Thyroid gland (tissue), 4 donors: ENCODE measurements at places on chromosomes 5 and 9.
A peak's percentile ranks its signal among the peaks of the same experiment; 100 is the strongest.

- no peak for DNase-seq
These were observed 106.1 kb upstream of the ICE1 start for GRCh38 chr5:5316334-5316733.

DNA sequence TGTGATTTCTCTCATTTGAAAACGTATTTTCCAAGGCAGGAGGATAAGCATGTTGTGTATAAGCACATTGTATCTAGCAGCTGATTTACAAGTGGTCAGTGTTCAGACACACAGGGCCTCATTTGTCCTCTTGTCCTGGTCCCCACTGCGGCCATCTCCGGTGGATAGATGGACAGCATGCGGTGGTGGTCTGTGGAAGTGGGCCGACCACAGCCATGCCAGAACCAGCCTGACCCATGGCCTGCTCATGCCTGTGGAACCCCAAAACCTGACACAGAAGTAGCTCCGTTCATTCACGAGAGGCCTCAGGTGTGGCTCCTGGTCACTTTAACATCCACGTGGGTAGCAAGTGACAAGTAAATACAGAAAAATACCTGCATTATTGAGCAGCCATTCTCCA is 14.6 kb downstream of the IRX2 start:
- DNase-seq, result no peak

- no peak for DNase-seq
These were observed 34.8 kb downstream of the TRPC7 start for GRCh38 chr5:136330353-136331038.

DNA sequence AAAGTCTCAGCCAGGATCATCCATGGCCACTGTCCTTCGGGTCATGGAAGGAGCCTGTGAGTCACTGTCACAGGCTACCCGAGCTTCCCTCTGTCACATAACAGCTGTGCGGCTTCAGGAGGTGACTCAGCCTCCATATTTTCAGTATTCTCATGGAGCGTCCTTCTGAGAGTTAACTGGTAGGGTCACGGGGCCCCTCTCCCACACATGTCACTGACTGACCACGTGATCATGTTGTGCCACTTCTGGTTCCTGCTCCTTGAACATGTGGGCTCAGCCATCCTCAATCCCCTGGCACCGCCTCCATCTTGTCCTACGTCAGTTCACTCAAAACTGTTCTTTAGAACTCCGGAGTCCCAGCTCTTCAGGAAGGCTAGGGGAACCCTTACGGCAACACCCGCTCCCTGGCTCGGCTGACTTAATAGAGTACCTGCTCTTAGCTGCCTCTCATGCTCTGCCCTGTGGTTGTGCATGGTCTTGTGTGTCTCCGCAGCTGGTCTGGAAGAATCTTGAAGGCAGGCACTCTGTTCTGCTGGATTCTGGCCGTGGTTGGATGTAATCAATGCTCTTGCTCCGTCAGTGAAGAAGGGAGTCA is 182.8 kb downstream of the ICE1 start:
- DNase-seq, result no peak

DNA sequence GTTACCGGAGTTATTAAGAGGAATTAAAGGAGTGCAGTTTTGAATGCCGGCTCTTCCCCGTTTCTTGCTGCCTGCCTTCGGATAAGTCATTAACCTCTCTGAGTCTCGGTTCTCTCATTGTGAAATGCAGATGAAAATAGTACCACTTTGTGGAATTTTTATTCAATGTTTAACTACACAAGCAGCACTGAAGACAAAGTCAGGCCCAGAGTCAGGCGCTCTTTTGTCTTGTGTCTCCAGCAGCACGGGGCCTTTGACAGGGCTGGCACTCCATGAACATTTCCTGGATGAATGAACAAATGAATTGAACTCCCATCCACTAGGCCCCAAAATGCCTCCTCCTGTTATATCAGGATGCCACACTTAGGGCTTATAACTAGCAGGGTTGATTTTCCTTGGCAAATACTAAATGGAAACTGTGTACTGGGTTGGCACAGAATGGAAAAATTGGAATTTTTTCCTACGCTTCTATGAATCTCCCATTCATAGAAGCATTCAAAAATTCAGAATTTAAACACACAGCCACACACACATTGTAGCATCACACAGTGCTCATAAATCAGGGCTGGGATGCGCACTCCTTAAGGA is 332.8 kb downstream of the MLLT3 start:
- no peak for DNase-seq

DNA sequence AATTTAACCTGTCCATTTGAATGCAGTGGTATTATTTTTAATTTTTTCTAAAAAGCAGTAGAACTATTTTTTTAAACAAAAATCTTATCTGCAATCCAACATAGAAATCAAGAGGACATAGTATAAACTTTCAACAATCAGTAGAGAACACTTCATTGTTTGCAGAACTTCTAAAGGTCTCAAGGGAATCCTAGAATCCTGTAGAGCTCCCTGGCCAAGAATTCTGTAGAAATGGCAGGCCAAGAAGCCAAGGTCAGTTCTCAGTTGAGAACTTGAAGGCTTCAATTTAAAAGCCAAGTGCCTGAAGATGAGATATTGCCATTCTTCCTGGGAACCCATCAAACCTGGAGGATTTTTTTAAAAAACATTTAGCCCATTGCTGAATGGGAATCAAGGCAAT is 199.2 kb upstream of the KLF4 start:
- no peak for DNase-seq

- no peak for DNase-seq
These were observed 11.1 kb downstream of the FTMT start for GRCh38 chr5:121862801-121863200.

DNA sequence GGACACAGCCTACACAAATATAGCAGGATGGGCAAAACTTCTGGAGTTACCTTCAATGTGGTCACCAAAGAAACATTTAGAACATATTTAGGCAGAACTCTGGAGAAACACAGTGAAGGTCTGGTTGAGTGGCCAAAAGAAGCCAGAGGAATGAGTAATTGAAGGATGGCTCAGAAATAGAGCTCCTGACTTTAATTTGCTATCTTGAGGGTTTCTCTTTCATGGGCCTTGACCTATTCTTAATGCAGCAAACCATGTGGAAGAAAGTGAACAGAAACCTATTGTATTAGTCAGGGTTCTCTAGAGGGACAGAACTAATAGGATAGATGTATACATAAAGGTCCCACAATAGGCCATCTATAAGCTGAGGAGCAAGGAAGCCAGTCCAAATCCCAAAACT is 650.5 kb downstream of the ACTL7B start:
- no peak for DNase-seq

DNA sequence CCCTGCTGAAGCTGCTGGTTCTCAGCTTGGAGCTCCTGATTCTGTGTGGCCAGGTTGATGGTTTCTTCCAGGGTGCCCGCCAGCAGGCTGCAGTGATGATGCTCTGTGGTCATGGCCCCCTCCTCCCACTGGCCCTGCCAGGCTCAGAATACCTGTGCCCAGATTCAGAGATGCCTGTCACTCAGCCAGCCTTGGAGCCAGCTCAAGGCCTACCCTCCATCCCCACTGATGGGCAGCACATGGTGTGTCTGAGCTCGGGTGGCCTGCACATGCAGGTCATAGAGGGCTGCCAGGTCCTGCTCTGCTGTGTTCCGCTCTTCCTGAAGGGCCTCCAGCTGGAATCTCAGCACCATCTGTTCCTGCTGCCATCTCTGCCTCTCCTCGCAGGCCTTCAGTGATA is 5.4 kb downstream of the SLC35A4 start:
- no peak for DNase-seq

DNA sequence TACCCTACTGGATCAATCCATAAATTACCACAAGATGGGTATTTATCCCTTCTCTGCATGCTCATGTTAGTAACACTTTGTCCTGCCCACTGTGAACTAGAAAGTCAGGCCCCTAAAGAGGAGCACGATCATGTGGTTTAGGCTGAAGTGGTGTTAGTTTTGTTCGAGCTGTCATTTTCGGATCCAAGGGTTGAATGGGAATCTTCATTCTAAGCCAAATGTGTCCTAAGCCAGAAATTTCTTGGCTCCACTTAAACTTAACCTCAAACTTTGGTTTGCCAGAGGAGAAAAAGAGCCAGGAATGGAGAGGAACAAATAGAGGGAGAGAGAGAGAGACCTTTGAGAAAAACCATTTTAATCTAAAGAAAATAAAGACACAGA is 837.7 kb upstream of the ZNF608 start:
- no peak for DNase-seq

- no peak for DNase-seq
These were observed 26.4 kb downstream of the PDCD1LG2 start for GRCh38 chr9:5536684-5537083.

GRCh38 chr9:121751686-121752445 is 100.4 kb downstream of the DAB2IP start:
- DNase-seq, result no peak

GRCh38 chr5:37738057-37738691 is 101.7 kb downstream of the GDNF start:
- DNase-seq, result no peak

DNA sequence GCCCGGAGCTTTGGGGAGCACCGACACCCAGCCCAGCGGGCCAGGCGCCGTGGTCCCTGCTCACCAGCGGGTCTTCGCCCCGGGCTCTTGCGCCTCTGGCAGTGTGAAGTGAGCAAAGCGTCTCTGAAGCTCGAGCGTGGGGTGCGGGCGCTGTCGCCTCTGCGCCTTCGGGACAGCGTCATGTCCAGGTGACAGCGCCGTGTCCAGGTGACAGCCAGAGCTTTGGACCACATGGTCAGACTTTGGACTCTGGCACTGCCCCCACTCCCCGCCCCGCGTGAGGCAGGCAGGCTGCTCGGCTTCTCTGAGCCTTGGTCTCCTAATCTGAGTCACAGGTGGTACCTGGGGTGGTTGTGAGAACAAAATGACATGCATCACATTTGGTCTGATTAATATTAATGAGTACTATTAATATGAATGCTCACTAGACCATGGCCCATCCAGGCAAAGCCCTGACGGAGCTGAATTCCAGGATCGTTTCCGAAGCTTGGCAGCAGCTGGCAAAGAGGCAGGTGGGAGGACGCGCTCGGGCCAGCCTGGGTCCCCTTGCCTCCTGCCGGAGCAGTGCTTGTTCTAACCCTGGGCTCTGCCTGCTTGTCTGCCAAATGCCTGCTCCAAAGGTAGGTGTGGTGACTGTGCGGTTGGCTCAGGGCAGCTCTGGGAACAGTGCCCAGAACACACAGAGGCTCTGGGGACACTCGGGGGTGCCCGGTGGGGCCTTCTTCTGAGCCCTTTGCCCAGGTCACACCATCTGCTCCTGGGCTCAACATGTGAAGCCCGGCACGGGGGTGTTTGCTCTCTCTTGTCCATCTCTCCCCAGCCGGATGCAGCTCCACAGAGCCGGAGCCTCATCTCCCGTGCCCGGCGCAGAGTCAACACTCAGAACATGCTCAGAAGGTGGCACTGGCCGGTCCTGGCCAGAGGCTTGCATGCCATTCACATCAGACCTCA is 157.1 kb downstream of the OLFM1 start:
- peak; percentile 58 for DNase-seq

GRCh38 chr5:80174790-80175189 is 81.1 kb downstream of the SERINC5 start:
- no peak for DNase-seq

DNA sequence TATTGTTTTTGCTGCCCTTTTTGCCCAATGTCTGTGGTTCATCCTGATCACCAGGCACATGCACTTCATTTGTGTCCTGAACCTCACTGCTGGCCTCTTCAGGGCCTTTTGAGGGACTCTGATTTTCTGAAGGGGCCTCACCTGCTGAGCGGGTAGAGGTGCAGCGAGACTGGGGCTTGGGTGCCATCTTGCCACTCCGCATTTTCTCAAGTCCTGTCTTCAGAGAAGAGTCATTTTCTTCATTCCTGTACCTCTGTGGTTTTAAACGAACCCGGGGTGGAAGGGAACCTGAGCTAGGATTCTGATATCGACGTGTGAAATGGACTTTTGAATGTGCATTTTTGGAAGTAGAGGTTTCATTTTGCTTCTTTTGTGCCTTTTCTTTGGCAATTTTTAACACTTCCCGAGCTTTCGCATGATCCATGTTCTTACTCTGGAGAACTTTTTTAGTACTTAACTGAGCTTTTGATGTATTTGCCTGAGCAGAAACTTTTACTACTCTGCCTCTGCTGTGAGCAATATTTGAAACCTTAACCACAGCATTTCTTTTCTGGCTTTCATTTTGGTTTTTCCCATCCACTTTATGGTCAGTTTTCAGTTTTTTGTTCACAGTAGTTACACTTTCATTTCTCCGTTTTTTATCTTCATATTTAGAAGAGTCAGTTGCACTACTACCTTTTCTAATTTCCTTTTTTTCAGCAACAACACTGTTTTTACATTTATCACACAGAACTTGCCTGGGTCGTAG is 26.1 kb downstream of the PWWP2A start:
- DNase-seq, result no peak

GRCh38 chr9:30582240-30582639 is 1802.2 kb upstream of the ACO1 start:
- DNase-seq, result no peak

GRCh38 chr5:53557386-53557785 is 3.1 kb upstream of the NDUFS4 start:
- no peak for DNase-seq

- no peak for DNase-seq
These were observed 52.9 kb downstream of the PAM start for GRCh38 chr5:102807878-102808502.

- no peak for DNase-seq
These were observed 17.6 kb downstream of the DMXL1 start for GRCh38 chr5:119088438-119088837.

DNA sequence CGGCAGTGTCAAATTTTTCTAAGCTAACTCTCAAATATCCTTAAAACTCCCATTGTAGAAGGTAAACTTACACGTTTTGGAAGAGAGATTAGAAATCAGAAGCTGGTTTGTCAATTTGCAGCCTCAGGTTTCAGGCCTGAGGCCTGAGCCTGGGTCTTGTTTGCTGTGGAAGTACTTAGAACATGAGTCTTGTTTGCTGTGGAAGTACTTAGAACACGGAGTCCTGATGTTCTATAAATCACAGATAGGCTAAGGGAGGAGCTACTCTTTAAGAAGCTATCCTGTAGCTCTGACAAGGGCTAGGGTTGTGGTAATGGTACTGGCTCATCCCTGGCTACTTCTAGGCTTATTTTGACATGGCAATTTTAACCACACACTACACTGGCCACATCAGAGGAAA is 97.8 kb downstream of the FBXW11 start:
- no peak for DNase-seq

GRCh38 chr9:93592643-93593021 is 16.2 kb downstream of the PHF2 start:
- no peak for DNase-seq

DNA sequence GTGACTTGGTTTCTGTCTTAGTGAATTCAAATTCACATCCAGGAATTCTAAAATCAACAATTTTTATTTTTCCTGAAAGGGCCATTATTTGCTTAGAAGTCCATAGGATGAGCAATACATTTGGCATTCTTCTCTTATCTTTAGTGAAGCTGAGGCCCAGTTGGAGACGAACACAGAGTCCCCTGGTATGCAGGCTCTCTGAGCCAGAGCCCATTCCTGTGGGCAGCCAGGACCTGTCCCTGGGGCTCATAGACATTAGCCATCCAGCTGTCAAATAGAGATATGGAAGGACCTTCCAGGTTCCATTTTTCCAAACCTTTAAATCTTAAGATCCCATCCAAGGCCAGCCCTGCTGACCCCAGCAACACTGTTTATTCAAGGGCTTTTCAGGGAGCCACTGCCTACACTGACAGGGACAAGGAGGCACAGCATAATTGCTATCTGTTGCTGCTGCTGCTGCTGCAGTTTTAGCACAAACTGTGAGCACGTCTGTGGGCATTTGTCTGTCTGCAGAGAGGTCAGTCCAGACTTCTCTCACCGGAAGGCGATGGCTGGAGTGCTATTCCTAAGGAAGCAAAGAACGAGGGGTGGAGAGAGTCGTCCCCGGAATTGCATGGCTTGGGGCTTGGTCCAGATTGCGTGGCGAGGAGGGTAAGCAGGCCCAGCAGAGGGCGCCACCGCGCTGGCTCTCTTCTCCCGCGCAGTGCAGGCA is 639.0 kb downstream of the CCDC171 start:
- DNase-seq, result peak; percentile 84
